Right lobe of liver (tissue), 6 donors: ENCODE measurements at places on chromosomes 6 and 20.

GRCh38 chr6:9484686-9485085 is 930.2 kb downstream of the TFAP2A start:
- no peak for DNase-seq

GRCh38 chr6:108733706-108734265 is 114.4 kb upstream of the ARMC2 start:
- DNase-seq, result no peak

- DNase-seq, result no peak
Observed at GRCh38 chr6:4008324-4009047, 70.5 kb downstream of the FAM217A start.

- DNase-seq, result peak; percentile 70
Observed at GRCh38 chr6:2765896-2766766, 938 bp downstream of the WRNIP1 start.

DNA sequence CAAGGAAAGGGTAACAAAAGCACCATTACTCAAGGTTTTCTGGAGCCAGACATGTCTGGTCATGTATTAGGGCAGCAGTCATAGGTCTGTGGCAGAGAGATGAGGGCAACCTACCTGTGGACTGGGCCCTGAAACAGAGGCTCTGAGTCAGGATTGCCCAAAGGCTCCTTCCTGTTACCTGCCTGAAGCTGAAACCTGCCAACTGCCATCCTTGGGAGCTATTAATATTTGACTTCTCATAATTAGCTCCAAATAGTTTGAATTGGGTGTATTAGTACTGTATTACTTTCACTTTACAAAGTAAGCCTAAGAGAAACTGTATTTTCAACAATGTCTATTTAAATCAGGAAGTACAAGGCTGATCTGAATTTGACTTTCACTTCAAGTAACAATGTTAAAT is 72.0 kb upstream of the TBX18 start:
- DNase-seq, result no peak
